ENCODE measurements at places on chromosomes 4 and X.

GRCh38 chr4:85842540-85842939, 367.6 kb downstream of the ARHGAP24 start:
- DNase-seq = no peak

DNA sequence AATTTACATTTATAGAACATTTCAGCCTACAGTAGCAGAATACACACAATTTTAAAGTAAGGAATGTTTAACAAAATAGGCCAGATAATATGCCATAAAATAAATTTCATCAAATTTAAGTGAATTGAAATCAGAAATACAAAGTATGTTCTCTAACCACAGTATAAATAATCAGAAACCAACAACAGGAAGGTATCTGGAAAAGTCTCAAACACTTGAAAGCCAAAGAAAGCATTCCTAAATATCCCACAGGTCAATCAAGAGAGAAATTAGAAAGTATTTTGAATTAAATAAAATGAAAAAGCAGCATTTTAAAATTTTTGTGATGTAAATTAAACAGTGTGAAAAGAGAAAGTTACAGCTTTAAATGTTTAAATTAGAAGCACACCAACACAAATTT, 899.2 kb downstream of the PDHA2 start:
- no peak for DNase-seq

DNA sequence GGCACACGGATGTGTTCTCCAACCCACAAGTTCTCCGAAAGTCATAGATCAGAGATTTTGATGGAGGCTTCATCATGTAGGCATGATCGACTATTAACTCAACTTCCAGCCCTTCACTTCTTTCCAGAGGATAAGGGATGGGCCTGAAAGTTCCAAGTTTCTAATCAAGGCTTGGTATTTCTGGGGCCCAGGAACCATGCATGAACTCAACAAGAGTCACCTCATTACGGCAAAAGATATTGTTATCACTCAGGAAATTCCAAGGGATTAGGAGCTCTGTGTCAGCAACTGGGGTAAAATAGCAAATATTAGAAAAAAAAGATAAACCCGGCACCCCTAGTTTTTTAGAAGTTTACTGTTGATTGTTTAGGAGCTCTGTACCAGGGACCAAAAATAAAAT, 240.1 kb upstream of the PPP1R2C start:
- no peak for DNase-seq

DNA sequence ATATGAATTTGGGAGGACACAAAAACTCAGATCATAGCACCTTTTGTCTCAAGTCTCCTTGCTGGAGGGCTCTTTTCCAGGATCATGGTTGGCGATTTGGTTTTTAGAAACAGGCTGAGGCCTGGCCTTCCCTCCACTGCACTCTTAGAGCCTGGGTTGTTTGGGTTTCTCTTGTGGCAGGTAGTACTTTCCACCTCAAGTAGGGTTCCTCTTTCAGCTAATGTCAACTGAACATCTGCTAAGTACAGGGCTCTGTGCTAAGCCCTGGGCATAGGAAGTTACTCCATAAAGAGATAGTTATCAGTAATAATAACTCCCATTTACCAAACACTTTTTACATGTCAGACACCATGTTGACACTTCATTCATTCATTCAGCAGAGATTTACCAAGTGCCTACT, 28.2 kb upstream of the APLN start:
- no peak for DNase-seq

- no peak for DNase-seq
Measured at GRCh38 chr4:142202404-142203332, 566.3 kb downstream of the IL15 start.

- DNase-seq = no peak
Measured at GRCh38 chr4:179666226-179666625, 2224.0 kb upstream of the AGA start.
